ENCODE measurements at places on chromosomes 2 and 18. TPM values are rescaled to one million over a fixed set of nuclear protein-coding genes. Genes with fewer than 3 reads are reported as not detected.

Gene UGT1A5
- not detected for polyA plus RNA-seq

Gene ALLC
- polyA plus RNA-seq: not detected

- DNase-seq: no peak
Observed at GRCh38 chr2:68295516-68295915, 24.2 kb downstream of the CNRIP1 start.

DNA sequence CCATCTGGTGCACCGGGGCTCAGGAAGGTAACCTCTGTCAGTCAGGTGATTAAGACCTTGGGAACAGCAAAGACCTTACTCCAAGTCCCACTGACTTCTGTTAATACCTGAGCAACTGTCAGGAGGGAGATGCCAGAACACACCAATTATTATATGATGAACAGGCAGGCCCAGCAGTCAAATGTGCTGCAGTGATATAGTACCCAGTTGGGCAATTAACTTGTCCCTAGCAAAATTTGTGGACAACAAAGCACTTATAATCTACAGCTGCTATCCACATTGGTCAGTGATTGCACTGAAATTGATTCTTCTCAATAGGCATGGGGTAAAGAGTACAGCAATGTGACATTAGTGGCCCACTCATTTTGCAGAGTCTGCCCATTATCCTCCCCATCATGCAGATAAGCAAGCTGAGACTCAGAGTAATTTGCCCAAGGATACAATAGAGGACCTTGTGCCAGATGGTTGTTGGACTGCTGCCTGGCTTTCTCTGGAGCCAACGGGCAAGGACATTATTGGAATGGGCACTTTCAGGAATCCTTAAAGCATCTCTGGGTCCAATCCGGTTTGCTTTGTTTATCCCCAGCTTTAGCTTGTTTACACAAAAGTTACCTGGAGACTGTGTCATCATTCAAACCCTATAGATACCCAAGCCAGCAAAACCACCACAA lies 147.6 kb downstream of the CCBE1 start:
- no peak for DNase-seq

GRCh38 chr2:154960802-154961583 lies 262.5 kb downstream of the KCNJ3 start:
- DNase-seq: no peak

DNA sequence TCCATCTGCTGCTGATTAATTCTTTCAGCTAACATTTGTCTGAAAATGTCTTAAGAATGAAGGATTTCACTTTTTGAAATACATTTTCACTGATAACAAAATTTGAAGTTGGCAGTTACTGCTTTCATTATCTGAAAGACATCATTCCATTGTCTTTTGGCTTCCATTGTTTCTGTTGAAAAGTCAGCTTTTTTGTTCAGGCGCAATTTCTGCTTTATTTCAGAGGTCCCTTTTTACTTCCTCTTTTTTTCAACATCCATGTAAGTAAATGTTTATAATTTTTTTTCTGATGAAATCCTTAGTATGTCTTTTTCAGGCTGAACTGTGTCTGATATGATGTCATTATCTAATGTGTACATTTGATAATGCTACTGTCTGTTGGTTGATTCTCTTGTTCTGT lies 184.2 kb downstream of the RND3 start:
- no peak for DNase-seq

DNA sequence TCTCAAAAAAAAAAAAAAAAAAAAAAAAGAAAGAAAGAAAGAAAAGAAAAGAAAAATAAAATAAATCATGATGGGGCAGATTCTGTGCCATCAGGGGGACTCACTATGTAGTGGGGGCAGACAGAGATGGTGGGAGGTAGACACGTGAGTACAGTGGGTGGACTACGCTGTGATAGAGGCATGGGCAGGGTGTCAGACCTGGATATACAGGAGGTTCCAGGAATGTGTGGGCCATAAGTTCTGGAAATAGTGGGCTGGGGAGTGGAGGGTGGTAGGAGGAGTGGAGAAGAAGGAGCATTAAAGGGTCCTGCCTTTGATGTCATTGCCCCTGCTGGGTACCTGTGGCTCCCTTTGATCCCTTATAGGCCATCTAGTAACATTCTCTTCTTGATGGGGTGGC lies 8.8 kb upstream of the WNT6 start:
- DNase-seq: no peak

DNA sequence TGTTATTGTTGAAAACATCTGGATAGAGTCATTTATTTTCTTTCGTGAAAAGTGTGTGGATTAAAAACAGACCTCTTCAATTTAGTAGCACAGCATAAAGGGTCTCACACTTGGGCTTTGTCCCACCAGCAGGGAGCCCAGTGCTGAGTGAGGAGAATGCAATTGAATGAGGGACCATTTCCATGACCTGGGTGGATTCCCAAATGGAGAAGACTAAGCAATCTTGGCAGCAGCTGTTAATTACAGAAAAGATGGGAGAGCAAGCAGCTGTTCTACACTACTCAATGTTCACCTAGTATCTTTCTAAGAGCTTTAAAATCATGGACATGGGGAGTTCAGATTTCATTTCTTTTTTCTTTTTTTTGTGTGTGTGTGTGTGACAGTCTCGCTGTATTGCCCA lies 121.8 kb upstream of the FN1 start:
- DNase-seq: no peak

- no peak for DNase-seq
Observed at GRCh38 chr18:72376256-72376655, 167.9 kb downstream of the CBLN2 start.

DNA sequence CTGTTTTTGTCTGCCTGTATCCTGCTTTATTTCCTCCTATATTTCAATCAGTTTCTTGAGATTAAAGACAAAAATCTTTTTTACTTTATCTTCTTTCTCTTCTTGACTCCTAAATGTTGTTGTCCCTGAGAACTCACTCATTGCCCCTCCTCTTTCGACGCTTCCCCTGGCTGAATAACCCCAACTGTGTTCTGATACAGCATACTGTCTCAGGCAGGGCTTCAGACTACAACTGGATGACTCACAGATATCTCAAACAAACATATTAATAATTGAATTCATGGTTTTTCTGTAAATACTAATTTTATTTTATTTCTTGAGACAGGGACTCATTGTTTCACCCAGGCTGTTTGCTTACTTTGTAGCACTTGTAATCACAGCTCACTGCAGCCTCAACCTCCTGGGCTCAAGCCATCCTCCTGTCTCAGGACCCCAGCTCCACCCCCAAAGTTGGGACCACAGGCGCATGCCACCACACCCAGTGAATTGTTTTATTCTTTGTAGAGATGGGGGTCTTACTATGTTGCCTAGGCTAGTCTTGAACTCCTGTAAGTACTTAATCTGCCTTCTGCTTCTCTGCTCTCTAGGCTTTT lies 9.4 kb downstream of the ITGAV start:
- DNase-seq: no peak

DNA sequence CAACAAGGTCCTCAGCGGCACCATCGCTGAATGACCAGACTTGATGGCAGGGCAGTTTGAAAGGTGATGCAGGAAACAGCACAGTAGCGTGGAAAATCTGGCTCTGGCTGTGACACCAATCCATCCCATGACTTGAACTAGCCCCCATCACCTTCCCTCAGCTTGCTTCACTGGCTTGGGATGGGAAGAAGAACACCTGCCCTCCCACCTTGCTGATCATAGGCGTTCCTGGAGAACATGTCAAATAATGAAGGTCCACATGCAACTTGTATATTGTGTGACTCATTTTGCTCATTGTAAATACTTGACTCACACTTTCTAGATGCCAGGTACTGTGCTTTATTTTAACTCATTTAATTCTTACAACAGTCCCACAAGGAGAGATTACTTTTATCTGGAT lies 292.4 kb upstream of the SPRED2 start:
- DNase-seq: no peak

- DNase-seq: no peak
Observed at GRCh38 chr18:7600528-7601245, 33.6 kb downstream of the PTPRM start.

- DNase-seq: no peak
Observed at GRCh38 chr18:5884375-5884774, 10.9 kb downstream of the TMEM200C start.

Measured in renal cortex interstitium (tissue), 15 donors.